ENCODE measurements at places on chromosomes 11 and 22. TPM values are rescaled to one million over a fixed set of nuclear protein-coding genes. Genes with fewer than 3 reads are reported as not detected.

GRCh38 chr11:120261931-120262330 is 22.0 kb downstream of the POU2F3 start:
- no peak for DNase-seq

- no peak for DNase-seq
These were observed 2.9 kb upstream of the KIRREL3 start for GRCh38 chr11:127003260-127003981.

GRCh38 chr22:39959640-39960447 is at the start of gene TMA7B:
TSS of gene TMA7B (plus strand) at chr22:39960397. CDS start at chr22:39964375, 3,978 bp downstream.
- no peak for DNase-seq

ANAPC15 gene
- total RNA-seq: 27.8 TPM

DNA sequence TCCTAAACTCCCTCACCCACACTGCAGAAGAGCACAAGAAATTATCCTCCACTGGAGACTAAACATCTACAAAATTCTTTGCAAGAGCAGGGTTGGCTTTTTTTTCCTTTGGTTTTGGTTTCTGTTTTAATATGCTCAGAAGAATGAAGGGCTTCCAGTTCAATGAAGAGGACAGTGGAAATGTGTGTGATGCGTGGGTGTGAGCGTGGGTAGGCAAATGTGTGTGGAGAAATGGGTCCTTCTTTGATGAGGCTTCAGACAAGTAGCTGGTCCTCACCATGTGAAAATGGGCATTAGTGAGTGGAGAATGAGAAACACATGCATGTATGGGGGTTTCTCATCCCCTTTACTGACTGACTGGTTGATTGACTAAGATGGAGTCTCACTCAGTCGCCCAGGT is 263.3 kb upstream of the SYN3 start:
- no peak for DNase-seq

DNA sequence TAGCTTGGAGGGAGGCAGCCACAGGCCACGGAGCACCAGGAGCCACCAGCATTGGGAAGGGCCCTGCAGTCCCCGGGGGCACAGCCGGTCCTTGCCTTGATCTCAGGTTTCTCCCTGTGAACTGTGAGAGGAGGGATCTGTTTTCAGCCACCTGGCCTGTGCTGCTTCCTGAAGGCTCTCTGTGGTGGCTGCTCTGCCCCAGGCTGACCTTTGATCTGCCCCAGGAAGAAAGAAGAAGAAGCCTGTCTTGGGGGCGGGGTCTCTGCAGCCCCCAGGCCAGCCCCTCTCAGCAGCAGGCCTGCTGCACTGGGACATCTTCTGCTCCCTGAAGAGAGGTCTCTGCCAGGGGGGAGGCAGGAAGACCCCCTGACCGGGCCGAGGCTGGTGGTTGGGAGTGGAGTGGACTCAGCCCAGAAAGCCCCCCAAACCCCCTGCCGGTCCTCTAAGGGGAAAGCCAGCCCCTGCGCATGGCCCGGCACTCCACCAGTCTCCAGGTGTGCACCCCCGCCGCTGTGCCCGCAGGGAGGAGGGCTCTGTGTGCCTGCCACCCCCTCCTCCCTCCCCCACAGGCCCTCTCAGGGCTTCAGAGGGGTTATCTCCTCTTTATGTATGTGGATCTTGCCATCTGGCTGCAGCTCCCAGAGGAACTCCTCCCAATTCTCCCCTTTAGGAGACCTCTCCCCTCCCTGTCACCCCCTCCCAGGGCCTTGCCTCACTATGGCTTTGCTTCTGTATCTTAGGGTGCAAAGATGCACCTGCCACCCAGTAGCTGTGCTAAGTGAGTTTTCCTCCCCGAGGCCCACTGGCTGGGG is 675.3 kb downstream of the BRD1 start:
- peak; percentile 70 for DNase-seq

GRCh38 chr11:46222490-46223251 is 54.8 kb upstream of the CREB3L1 start:
- DNase-seq: no peak

All from lower leg skin (tissue), 4 donors.